Hematopoietic multipotent progenitor cell treated with erythropoietin and hydrocortisone succinate and interleukin-3 and kit ligand, for 4 days (in vitro differentiated cells): ENCODE measurements at places on chromosomes 11 and 22.
A peak's percentile ranks its signal among the peaks of the same experiment; 100 is the strongest.

DNA sequence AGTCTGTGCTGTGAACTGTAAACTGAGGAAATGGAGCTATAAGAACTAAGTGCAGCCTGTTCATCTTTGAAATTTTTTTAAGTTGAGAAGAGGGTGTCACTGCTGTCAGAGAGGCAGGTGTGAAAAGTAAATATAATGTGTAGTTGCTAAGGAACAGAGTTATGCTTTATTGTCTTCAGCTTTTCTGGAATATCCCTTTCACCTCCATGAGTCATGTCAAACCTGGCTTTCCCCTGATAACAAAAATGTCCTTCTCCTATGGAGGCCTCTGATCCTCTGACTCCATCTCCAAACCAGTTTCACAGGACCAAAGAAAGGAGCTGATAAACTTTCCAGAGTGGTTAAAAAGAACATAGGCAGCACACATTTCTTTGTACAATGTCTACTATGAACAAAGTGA is 12.8 kb upstream of the MUC15 start:
- DNase-seq: no peak

DNA sequence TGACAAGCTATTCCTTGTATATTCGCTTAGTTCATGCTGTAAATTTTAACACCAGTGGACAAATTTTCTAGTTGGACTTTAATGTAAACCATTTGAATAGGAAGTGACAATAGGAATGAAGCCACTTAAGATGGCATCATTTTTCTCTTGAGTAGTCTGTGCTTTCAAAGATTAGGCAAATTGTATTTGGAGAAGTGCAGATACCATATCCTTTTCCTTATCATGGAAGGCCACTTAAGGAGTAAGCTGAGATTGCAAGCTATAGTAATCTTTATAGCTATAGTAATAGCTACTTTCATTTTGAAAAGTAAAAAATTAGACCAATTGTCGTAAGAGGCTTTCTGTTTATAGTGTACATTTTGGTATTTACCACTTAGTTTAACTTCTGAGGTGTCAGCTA is 12.8 kb downstream of the CAPRIN1 start:
- peak; percentile 50 for DNase-seq

DNA sequence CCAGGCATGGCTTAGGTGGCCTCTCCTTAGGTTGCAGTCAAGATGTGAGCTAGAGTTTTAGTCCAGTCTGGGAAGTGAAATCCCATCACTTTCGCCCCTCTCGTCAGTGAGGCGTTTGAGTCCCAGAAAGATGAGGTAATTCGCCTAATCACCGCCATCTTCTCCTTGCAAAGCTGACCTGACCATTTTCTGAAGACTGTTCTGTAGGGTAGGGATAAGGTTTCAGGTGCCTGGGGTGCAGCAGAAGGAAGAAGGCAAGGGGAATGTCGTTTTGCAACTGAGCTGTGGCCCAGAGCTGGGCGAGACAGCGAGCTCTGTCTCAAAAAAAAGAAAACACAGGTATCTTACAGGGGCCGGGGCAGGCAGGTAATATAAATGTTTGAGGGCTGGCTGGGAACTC is 61.7 kb upstream of the CECR2 start:
- no peak for DNase-seq

DNA sequence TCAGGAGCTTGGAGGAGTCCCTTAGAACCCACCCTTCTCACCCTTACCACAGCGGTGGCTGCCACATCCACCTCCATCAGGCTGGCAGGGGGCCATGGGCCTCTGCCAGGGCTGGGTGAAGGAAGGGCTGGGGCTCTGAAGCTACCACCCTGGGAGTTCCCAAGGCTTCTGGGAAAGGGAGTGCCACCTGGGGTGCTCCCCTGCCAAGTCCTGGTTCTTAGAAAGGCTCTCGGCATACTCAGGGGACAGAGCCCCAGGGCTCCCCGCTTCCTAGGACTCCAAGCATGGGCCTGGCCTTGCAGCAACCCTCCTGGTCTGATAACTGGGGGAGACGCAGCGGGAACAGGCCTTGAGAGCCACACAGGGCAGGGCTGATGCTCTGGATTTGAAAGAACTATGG is 438 bp upstream of the PLA2G3 start:
- DNase-seq: no peak

GRCh38 chr11:78265326-78265725 is 76.6 kb downstream of the USP35 start:
- no peak for DNase-seq

DNA sequence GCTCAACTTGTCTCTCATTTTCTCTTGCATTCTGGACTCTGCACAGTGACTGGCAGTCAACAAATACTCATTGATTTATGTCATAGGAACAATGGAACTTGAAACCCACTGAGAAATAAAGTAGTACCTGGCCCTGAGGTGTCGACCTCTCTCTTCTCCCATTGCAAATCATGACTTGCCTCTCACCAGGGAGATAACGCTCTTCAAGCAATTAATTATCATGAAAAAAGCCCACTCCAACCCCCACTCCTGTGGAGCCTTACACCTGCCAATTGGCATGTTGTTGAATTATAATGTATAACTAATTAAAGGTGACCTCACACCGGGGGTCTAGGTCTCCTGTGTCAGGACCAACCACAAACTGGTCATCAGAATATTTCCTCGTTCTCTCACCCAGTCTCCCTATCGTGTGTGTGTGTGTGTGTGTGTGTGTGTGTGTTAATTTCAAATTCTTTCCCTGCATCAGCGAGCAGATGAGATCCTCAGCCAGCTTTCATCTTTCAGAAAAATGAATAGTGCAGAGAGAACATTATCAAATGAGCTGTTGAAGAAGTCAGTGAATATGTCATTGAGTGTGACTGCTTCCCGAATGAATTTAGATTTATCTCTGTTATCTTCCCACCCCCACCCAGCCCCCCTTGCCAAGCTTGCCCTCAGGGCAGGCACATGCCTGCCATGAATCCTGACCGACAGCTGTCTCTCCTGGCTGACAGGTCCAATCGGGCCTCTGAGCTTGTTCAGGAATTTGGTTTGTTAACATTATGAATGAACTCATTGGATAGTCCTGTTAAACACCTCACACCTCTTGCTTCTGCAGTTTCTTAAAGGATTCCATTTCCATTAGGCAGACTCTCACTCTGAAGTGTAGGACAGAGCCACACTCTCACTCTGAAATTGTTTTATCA is 357.4 kb downstream of the INSC start:
- DNase-seq: no peak

DNA sequence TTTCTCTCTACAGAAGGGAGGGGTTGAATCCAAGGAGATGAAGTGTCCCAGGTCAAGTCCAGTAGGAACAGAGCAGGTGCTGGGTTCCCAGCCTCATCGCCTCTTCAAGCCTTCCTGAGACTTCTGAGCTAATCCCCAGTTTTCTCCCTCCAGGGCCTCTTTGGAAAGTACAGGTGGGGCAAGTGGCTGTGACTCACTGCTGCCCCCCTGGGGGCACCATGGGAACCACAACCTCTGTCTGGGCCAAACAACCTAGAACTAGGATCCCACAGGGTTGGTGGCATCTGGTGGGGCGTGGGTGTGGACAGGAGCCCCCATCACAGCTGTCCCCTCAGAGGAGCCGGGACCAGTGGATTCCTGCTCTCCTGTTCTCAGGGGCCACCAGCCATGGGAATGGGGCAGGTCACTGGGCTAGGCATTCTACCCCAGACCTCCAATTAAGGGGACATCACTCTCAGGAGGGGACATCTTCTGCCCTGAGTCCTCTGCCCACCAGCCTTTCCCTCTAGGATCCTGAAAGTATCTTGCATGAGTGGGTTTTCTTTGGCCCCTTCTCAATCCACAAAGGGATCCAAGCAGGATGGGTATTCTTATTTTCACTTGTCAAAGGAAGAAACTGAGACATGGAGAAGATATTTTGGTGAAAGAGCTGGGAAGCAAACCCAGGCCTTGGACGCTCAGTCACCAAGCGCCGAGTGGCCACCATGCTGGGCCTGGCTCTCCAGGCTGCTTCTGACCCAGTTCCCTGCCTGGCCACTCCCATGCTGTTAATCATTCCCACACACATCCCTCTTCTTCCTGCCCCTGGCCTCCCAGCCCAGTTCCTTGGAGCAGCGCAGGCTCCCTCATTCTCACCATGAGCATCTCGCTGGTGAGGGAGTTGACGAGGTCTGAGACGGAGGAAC is 23.8 kb downstream of the LRRC10B start:
- peak; percentile 54 for DNase-seq

DNA sequence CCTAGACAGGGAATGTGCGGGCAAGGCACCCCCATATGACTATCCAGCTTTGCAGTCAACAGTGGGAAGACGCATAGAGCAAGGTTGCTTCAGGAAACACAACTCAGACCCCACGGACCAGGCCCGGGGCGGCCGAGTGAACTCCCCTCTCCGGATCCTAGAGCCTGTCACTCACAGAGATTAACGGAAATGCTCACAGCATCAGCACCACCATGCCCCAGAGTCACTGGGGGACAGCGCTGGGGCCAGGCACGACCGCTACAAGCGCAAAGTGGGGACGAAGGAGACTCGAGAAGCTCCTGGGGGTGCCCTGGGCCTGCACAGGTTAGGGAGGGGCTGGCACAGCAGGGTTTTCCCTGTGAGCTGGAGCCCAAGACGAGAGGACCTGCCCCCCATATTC is 15.9 kb downstream of the MACROD1 start:
- DNase-seq: no peak

GRCh38 chr22:46072110-46072881 is 78.0 kb upstream of the PPARA start:
- peak; percentile 83 for DNase-seq

- DNase-seq: no peak
Measured at GRCh38 chr22:23107487-23108248, 34.1 kb downstream of the RSPH14 start.

DNA sequence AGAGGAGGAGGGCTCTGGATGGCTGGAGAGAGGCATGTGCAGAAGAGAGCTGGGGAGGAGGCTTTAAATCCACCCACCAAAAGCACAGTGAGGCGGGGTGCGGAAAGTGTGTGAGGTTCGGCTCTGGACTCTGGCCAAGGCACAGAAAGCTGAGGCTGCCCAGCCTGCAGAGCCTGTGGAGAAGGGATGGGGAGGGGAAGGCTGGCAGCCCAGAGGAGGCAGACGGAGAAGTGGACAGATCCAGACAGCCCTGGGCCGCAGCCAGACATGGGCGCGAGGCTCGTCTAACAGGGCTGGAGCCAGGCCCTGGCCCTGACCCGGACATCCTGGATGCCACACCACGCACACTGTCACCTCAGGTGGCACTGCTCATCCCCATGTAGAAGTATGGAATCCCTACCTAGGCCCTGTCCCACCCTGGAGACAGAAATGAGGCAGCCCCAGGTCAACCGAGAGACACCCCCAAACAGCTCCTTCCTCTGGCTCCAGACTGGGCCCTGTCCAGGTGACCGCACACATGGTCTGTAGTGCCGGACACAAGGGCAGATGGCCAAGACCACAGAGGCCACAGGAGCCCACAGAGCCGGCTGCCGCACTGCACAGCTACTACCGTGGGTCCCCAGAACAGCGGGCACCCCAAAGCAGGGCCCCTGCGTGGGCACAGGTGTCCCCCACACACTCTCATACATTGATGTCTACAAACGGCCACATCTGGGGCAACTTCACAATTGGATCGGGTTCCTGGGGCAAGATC is 16.6 kb upstream of the MOB2 start:
- no peak for DNase-seq

DNA sequence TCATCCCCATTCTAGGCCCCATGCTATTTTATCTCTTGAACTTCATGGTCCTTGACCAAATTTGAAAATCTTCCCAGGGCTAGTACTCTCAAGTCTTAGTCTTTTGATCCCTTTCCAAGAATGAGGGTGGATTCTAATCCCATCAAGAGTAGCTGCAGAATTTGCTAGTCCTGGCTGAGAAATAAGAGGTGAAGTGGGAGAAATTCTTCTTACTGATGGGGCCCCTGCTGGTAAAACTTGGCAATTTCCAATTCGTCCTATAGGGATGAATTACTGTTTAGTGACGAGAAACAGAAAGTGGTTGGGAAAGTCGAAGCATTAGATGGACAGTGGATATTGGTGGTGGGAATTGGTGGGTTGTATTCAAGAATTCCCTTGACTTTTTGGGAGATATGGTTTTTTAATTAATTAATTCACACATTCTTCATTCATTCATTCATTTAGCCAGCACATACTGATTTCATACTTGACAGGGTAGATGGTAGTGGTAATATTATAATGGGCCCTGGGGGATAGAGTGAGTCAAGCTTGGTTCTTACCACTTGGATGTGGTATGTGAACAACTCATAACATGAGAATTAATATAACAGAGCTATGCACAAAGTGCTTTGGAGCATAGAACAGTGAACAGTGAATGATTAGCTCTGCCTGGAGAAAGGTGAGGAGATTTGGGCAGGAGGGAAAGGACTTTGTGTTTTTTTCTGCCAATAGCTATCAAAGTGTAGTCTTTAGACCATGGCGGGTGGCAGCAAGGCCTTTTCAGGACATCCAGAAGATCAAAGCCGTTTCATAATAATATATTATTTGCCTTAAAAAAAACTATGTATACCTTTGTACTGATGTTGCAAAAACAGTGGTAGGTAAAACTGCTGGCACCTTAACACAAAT is 103.8 kb downstream of the STIM1 start:
- peak; percentile 50 for DNase-seq

DNA sequence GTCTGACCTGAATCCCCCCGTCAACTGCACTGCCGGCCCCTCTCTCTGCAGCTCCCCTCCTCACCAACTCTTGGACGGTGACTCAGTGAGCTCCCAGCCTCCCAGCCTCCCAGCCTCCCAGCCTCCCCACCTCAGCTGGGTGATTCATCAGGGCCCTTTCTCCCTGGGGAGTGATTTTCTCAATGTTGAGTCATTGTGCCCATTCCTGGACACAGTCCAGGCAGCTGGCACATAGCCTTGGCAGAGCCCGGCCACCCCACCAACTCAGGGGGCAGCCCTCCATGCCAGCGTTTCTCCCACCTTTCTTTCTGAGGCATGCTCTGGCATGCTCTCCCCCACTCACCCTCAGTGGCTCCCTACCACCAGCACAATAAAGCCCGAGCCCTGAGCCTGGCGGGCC is 30.7 kb downstream of the PDE2A start:
- no peak for DNase-seq

- peak; percentile 91 for DNase-seq
Measured at GRCh38 chr11:86456075-86456939, 81.6 kb downstream of the CCDC81 start.

- DNase-seq: no peak
Measured at GRCh38 chr22:38859581-38860282, 12.3 kb downstream of the CBX6 start.

- no peak for DNase-seq
Measured at GRCh38 chr11:58193391-58193790, 4.5 kb downstream of the OR9Q2 start.

DNA sequence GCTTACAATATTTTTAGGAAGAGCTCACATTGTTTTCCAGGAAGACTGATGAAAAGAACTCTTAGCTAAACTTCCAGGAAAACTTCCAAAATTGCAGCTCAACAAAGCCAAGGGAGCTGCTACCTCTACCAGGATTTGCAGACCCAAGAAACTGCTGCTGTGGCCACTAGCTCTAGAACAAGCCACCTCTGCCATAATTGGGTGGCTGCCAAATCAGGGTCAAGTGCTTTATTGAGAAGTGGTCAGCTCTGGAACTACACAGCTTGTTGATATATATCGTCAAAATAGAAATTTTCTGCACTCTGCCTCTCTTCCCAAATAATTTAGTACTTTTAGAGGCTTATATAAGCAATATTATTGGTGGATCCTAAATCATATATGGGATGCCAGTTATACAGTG is 371.8 kb upstream of the CHORDC1 start:
- DNase-seq: peak; percentile 10

GRCh38 chr11:93393386-93393785 is 62.8 kb downstream of the DEUP1 start:
- no peak for DNase-seq

GRCh38 chr11:117606211-117606610 is 190.8 kb downstream of the DSCAML1 start:
- no peak for DNase-seq
